ENCODE measurements at places on chromosomes 2 and 18.

DNA sequence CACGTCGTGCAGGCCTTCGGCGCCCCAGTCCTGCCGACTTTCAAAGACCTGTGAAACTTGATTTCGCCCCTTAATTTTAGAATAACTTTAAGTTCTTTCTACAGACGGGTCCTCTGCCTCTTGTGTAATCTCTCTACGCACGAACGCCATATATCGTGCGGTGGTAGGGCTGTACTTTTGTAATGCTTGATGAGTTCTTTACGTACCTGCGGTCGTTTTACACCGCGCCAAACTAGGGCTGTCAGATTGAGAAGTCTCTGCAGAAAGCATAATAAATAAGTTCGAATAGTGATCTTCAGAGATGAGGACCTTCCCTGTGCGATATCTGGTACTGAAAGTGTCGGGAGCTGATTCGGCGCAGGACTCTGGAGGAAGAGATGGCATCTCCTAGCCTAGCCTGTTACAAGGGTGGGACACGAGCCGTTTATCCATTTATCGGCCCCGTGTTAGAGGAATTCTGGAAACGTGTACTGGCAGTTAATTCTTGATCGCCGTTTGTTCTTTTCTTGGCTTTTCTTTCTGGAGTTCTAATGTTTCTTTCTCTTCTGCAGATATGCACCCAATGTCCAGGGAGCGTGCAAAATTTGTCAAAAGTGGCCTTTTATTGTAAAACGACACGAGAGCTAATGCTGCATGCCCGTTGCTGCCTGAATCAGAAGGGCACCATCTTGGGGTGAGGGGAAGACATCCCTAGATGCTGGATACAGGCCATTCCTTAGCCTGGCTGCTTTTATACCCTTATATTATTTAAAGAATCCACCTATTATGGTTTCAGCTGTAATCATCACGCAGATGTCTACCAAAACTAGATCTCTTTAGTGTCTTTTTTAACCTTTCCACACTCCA is 781 bp upstream of the SLC5A6 start:
- no peak for DNase-seq

GRCh38 chr2:223096235-223096970 is 44.4 kb downstream of the KCNE4 start:
- no peak for DNase-seq

DNA sequence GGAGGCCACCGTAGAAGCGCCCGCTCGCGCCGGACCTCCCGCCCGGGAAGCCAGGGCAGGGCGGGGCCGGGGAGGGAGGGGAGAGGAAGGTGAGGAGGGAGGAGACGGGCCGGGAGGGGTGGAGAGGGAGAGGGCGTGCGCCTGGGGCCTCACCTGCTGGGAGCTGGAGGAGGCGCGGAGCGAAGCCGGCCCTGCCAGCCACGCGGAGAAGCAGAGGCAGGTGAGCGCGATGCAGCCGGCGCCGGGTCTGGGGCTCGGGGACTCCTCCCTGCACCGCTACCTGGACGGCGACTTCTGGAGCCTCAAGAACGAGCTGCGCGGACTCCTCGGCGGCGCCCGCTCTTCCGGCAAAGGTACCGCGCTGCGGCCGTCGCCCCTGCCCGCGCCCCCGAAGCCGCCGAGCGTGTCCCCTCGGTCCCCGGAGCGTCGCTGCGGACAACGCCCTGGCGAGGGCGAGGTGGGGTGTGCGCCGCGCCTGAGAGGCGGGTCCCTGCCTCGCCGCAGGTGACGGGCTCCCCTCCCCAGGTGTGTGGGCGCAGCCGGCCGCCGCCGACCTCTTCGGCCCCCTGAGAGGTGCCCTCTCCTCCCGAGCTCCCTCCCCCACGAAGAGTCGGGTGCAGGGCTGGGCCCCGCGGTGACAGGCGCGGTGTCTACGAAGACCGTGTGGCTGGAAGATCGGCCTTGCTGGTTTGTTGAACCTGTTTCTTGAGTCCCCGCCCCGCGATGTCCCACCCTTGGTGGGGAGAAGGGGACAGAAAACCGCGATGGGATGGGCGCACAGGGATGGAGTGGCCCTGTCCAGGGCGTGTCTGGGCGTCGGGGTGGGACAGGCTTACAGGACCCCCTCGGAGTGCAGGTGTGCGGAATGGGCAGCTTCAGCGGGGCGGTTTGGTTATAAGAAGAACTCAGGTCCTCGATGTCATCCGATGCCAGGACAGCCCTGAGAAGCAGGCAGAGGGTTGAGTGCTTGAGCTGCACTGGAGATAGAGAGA is at the start of gene ACOXL:
TSS of gene ACOXL (plus strand) at position 152 of the 992 bp plus-strand sequence. CDS start 35,817 bp downstream, outside the sequence.
- DNase-seq: no peak

DNA sequence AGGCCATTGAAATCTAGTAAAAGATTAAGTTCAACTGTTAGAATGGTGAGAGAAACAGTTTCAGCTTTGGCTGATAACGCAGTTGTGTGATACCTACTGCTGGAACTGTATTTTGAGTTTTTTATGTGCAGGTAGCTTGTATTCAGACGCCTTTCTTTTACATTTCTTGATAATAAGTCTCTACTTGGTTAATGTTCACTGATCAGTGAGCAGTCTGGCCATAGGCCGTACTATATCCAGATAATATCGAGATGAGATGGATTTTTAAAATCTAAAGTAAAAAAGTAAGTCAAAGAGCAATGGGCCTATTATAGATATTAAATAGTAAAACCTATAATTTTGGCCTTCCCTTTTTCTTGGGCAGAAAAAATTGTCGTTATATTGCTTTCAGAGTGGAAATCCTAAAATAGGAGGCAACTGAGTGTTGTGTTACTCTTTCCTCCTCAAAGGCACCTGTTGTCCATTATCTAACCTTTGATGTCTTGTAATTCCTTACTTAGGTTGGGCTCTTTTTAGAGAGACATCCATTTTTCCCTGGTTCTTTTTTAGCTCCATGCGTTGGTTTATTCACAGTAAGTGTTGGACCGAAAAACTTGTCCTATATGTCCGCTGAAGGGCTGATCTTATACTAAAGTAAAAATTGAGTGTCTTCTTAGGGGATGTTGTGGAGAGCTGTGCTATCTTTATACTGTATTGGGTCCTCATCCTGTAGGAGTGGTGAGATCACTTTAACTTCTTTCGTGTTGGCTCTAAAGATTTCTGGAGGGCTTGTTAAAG is 1.7 kb downstream of the EML4 start:
- DNase-seq: no peak

- no peak for DNase-seq
Observed at GRCh38 chr2:85397925-85398331, 12.2 kb downstream of the CAPG start.

- no peak for DNase-seq
Observed at GRCh38 chr18:47799376-47799775, 131.1 kb downstream of the SMAD2 start.

DNA sequence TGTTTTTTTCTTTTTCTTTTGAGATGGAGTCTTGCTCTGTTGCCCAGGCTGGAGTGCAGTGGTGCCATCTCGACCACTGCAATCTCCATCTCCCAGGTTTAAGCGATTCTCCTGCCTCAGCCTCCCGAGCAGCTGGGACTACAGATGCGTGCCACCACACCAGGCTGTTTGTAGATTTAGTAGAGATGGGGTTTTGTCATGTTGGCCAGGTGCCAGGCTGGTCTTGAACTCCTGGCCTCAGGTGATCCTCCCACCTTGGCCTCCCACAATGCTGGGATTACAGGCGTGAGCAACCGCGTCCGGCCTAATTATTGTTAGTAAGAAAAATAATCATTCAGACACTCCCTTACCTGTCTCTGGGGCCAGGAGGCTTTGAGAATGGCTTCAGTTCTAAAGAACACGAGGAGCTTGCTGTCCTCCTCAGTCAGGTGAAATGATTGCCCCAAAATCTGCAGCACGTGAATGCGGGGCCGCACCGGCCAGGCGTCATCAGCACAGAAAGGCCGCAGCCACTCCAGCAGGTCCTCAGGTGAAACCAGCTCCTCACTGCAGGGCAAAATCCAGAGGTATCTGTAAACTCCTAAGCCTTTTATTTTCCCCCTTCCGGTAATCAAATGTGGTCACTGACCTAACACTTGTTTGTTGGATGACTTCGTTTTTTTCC is 342.6 kb downstream of the NBAS start:
- no peak for DNase-seq

DNA sequence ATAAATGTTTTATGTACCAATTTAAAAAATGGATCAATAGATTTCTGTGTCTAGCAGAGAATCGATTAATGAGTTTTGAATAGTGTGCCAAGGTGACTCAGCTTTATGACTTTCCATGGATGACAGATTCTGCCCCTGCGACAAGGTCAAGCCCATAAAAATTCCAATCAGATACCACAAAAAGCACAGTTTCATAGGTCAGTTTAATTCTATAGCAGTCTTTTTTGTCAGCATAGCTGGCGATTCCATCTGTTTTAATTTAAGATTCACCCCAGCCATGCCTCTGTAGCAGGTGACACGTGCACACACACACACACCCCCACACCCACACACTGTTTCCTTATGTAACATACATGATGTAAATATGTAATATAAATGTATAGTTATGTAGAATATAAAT is 28.9 kb downstream of the RAB31 start:
- DNase-seq: no peak

DNA sequence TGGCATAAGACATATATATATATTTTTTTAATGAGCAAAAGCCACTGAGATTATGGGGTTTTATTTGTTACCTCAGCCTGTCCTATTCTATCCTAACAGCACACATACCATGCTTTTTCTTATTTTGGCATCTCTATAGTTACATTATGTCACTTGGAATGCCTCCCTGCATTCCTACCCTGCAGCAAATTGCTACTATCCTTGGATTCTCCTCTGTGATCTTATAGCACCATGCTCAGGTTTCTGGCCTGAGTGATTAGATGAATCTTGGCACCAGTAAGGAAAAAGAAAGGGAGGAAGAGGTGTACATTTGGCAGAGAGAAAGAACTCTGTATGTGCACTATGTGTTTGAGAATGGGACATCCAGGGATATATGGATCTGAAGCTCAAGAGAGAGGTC is 86.3 kb upstream of the PELI1 start:
- no peak for DNase-seq

DNA sequence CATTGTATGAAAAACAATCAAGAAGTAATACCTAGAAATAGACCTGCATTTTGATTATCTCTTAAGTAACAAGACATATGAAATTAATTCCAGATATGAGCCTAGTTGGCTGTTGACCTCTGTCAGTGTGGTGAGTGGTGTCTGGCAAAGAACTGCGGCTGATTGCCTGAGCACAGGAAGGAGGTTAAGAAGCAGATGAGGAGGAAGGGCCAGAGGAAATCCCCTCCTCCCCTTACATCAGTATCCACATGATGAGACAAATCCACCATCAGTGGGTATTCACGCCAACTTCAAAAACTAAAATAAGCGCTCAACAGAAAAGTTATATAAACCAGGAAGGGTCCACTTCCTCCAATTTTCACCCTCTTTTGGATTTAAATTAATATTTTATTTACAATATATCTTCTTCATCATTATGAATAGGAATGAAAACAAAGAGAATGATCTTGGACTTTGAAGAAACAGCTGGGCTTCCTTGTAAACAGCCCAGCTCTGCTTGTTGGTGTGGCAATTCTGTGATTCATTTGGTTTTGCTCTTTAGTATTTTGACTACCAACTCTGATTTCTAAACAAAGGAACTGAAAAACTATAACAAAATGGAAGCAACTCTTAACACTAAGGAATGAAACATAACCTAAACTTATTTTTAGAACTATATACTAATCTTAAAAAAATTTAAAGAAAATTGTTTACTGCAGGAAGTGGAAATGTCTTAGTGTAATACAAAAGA is 27.3 kb downstream of the RFTN2 start:
- no peak for DNase-seq

DNA sequence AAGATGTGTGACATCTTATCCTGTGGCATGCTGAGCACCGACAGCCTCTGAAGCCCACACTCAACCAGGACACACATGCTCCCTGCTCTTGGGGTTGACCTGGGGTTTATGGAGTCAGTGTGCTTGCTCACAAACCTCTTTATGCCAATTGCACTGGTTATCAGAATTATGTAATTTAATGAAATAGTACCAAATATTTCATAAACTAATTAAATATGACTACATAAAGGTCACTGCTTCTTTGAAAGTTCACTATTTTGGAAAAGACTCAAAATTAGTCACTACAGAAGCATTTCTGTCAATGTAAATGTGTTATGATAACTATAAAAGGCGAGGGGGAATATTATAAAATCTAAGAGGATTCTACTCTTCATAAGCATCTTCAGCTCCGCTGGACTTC is 76.7 kb downstream of the FHOD3 start:
- DNase-seq: no peak

DNA sequence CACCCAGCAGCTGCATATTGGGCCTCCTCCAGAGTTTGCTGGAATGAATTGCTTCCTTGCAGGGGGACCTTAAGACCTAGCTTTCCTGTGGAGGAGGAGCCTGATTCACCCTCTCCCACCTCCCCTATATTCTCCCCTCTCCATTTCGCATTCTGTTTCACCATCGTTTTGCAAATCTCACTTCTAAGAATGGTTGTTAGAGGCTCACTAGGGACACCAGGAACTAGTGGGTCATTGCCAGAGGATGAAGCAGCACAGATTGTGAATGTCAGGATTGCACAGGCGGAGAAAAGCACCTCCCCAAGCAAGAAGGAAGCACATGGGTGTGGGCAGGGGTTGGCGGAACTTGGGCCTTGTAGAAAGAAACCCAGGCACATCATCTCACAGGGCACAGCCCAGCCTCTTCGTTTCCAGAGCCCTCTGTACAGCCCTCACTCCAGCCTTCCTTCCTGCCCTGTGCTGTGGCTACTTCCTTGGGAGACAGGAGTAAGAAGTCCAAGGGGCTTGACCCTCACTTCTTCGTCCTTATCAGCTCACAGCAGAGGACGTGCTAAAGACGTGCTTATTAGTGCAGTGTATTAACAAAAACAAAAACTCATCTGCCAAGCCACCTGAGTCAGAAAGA is 63.4 kb downstream of the TACR1 start:
- DNase-seq: no peak

GRCh38 chr2:217285926-217286325 is 426.1 kb upstream of the TNP1 start:
- no peak for DNase-seq

DNA sequence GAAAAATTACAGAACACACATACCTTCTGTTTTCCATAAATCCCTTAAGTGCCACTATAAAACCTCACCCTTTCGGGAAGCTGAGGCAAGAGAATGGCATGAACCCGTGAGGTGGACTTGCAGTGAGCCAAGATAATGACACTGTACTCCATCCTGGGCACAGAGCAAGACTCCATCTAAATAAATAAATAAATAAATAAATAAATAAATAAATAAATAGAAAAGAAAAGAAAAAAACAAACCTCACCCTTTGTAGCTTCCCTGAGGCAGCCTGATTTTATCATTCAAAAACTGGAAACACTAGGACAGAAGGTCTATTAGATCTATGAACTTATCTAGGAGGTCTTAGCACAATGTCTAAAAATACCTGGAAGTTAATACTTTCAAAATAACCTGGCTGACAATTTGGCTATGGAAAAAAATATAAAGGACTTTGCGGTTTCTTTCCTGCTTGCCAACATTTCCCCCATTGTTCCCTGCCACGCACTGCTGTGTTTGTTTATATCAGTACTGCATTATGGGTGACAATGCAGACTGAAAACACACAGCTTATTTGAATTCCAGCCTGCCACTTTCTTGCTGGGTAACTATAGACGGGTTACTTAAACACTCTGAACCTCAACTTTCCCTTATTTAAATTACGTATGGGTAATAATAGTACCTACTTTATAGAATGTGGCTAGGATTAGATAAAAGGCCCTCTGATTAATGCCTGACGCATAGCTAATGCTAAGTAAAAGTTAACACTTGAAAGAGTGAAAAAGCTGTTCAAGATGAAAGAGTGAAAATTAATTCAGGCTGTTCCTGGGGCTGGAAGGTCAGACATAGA is 313.0 kb downstream of the RDH14 start:
- no peak for DNase-seq
